SJSA1 (cell line): ENCODE measurements at places on chromosomes 16 and 17. TPM values are rescaled to one million over a fixed set of nuclear protein-coding genes. Genes with fewer than 3 reads are reported as not detected.

DNA sequence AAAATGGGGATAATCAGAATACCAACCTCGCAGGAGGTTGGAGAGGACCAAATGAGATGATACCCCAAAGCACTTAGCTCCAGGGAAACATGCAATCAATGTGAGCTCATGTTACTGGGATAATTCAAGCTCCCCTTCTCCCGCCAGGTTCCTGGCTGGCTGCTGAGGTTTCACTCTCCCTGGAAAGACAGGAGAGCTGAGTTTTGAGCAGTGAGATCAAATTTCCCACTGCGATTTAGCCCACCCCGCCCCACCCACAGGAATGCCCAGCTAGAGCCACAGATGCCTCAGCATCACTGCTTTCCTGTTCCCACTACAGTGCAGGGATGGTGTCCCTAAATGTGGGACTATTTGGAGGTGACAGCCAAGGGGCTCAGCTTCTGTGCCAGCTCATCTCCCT, 56.7 kb downstream of the ZNF423 start:
- no peak for DNase-seq

The PIRT gene
- total RNA-seq = not detected in 2 replicates

DNA sequence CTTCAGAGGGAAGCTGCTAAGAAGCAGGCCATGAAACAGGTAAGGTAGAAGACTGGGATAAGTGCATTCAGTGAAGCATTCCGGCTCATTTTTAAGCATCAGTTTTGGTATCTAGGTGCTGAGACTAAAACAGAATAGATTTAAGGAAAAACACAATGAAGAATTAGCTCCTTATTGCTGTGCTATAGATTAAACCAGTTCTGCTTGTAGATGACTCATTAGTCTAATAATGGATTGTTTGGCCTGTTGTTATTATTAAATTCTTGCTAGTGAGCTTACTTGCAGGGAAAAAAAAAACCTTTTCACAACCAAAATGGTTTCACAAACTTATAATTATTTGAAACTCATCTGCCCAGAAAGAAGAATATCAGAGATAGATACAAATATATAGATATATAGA, 55.9 kb downstream of the NSRP1 start:
- DNase-seq = no peak

DNA sequence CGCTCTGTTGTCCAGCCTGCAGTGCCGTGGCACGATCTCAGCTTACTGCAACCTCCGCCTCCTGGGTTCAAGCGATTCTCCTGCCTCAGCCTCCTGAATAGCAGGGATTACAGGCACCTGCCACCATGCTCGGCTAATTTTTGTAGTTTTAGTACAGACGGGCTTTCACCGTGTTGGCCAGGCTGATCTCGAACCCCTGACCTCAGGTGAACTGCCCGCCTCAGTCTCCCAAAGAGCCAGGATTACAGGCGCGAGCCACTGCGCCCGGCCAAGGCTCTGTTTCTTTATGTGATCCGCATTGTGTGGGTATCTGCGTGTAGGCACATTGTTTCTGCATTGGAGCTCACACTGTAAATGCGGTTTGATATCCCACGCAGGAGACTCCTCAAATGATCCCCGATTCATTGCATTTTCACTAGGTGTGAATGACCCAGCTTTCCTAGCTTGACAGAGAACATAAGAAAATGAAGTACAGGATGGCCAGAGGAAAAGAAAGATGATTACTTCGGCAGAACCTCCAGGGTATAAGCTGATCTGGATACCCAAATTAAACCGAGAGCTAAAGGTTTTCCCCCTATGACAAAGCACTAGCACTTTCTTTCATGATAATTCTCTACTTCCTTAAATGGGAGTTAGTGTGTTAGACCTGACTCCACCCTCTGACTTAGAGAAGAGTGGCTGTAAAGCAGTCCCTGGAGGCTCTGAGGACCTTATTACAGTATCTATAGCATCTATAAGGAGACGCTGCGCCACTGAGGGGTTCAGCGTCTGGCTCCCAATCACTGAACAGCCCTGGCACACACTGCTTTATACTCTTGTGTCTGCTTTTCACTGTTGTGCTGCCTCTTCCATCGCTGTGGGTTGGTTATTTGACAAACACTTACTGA, 17.3 kb downstream of the COTL1 start:
- peak; percentile 51 for DNase-seq

DNA sequence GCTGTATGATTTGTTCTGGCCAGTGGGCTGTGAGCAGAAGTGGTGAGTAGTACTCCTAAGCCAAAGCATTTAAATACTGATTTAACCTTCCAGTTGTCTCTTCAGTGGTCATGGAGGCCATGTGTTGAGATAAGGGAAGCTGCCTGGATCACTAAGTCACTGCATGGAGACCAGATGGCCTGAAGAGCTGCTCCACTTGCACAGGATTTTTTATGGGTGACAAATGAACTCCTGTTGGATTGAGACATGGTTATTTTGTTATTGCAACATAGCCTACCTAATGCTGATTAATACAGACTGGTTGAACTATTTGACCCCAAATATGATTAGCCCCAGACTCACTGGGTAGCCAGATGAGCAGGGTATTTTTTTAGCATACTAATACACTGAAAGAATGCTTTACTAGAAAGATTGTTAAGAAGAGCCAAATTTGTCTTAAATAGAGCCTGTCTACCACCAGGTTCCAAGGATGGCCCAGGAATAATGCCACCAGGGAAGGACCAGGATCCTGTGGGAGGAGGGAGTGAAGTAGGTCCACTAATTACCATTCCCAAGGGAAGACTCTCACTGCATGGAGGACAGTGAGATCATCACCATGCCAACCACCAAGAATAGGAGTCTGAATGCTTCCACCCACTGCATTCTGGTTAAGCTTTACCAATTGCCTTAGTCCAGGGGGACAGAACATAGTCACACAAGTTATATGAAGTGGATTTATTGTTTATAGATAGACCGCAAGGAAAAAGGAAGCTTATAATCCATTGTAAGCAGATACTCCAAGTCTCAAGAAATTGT, 187.4 kb upstream of the IRX6 start:
- no peak for DNase-seq

The LIMD2 gene
- 26.5 and 35.2 TPM in 2 replicates for total RNA-seq

The HBA1 gene
- total RNA-seq = not detected in 2 replicates

- DNase-seq = peak; percentile 28
These were observed 30.7 kb upstream of the ARHGAP17 start for GRCh38 chr16:25045696-25046381.

GRCh38 chr17:65455972-65456343, 105.5 kb downstream of the AXIN2 start:
- DNase-seq = no peak

- no peak for DNase-seq
These were observed 9.0 kb downstream of the DNAAF8 start for GRCh38 chr16:4743226-4743878.

The MMP2 gene
- 231 and 305 TPM in 2 replicates for total RNA-seq

GRCh38 chr16:17325476-17326143, 145.2 kb downstream of the XYLT1 start:
- no peak for DNase-seq

- no peak for DNase-seq
These were observed 13.5 kb downstream of the TMC6 start for GRCh38 chr17:78114831-78115723.

The KRT28 gene
- total RNA-seq = not detected in 2 replicates

GRCh38 chr17:16875662-16876061, 96.3 kb downstream of the TNFRSF13B start:
- no peak for DNase-seq

GRCh38 chr16:8916541-8917225, 34.5 kb downstream of the LITAFD start:
- no peak for DNase-seq

GRCh38 chr17:82881900-82882714, 42.3 kb upstream of the ZNF750 start:
- no peak for DNase-seq

The CSF3 gene
- not detected in 2 replicates for total RNA-seq

The SMTNL2 gene
- not detected in 2 replicates for total RNA-seq

GRCh38 chr16:56163089-56163488, 28.2 kb upstream of the GNAO1 start:
- DNase-seq = no peak
